WTC11 (cell line): ENCODE measurements at places on chromosomes 5 and 9. TPM values are rescaled to one million over a fixed set of nuclear protein-coding genes. Genes with fewer than 3 reads are reported as not detected.

GRCh38 chr9:3018691-3019230, 174.9 kb upstream of the PUM3 start:
- DNase-seq, result no peak

- DNase-seq, result no peak
These were observed 133.7 kb upstream of the NFIL3 start for GRCh38 chr9:91557327-91557726.

DNA sequence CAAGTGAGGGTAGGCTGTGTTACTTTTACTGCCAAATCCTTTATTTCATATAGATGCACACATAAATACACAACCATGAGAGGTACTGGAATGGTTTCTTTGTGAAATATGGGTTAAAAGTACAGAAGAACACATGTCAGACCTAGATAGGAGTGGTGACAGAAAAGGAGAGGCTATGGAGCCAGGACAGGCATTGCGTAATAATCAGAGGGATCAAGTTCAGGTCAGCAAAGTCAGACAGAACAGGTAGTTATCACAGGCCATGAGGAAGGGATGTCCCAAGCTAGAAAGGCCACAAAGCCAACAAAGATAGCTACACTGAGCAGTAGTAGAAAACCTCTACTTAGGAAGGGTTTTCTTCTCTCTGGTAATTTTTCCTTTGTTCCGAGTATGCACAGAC, 272.6 kb downstream of the KCNN2 start:
- DNase-seq, result no peak

Gene CTXN3
- not detected in 3 replicates for total RNA-seq

DNA sequence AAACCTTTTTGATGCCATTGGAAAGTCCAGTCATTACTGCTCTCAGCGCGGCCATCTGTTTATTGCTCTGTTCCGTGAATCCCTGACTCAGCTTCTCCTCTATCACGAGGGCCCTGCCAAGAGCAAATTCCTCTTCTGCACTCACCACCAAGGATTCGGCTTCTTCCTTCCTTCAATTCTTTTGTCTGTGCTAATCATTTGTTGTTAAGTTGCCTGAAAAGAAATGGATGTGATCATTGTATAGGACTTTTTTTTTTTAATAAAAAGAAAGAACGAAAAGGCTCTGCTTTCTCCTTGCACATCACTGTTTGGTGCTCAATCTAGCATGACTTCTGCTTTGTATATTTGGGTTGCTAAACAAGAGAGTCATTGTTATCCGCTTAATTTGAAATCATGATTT, 128.7 kb upstream of the PIK3R1 start:
- no peak for DNase-seq

DNA sequence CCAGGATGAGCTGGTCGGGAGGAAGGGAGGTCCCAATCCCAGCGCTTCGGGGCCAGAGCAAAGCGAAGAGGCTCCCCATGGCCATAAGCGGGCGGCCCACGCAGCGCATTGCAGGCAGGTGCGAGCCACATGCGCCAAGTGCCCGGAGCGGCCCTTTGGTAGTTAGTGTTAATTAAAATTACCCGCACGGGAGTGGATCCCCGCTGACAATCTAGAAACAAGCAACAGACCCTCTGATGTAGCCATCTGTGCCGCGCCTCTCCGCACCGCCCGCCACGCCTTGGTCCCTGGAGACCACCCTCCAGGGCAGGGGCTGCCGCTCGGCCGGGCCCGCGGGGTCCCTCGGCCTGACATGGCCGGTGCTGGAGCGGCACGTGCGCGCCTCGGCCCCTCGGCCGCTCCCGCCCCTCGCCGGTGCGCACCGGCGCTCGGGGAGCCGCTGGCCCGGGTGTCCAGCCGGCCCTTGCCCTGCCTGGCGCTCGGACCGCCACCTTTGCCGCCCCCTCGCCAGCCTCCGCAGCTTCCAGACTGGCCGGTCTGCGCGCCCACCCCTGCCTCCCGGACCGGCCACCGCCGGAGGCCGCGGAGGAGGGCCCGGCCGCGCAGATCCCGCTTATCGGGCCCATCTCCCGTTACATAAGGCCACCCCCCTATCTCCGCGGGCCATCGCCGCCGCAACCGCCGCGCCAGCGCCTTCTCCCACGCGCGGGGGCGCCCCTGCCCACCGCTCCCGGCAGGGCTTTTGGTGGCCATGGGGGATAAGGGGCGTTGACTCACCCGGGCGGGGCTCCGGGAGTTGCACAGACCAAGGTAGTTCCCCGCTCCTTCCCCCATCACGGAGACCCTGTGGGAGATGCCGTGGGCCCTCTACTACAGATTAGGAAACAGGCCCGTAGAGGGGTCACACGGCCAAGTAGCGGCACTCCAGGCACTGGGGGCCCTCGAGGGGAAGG, 1.9 kb upstream of the IL13 start:
- DNase-seq, result peak; percentile 55

Gene OLFML2A
- total RNA-seq, result 6.7 to 11.6 TPM (median 11.2 TPM) in 3 replicates

Gene PCSK1
- 2.7 to 4.5 TPM (median 3.6 TPM) in 3 replicates for total RNA-seq

DNA sequence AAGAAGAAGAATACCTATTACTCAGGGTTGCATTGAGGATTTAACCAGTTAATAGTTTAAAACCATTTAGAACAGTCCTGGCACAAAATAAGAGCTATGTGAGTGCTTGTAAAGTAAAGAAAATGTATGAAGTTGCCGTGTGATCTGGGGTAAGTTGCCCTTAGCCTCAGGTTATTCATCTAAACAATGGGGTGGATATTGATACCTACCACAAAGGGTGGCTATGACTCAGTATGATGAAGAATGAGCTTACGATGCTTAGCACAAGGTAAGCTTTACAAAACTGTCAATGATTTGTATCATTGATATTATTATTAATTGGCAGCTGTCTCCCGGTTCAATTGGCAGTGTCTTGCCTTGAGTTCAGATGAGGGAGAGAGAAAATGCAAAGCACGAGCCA, 149.4 kb upstream of the PITX1 start:
- no peak for DNase-seq

Gene PTGDS
- 2.2 to 4.0 TPM (median 2.9 TPM) in 3 replicates for total RNA-seq

DNA sequence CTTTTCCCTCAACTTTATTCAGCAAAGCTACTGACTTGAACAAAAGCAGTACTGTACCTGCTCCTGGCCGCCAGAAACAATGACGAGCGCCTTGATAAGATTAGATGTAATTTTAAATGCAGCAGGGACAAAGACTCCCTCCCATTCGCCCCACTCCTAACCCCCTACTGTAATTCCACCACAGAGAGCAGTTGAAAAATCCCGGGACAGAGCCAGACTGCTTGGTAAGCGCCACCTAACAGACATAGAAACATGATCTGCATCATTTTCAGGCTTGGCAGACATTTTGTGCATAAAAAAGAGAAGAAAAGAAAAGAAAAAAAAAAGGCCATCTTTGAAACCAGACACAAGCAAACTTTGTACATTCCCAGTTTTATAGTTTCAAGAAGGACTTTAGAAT, 81.9 kb downstream of the ISL1 start:
- DNase-seq, result no peak

Gene WASHC1
- 16.1 to 18.5 TPM (median 17.1 TPM) in 3 replicates for total RNA-seq
